AG08395 (cell line): ENCODE measurements at places on chromosomes 1 and 21.

GRCh38 chr21:16533692-16534407 lies 804.1 kb downstream of the USP25 start:
- no peak for DNase-seq

DNA sequence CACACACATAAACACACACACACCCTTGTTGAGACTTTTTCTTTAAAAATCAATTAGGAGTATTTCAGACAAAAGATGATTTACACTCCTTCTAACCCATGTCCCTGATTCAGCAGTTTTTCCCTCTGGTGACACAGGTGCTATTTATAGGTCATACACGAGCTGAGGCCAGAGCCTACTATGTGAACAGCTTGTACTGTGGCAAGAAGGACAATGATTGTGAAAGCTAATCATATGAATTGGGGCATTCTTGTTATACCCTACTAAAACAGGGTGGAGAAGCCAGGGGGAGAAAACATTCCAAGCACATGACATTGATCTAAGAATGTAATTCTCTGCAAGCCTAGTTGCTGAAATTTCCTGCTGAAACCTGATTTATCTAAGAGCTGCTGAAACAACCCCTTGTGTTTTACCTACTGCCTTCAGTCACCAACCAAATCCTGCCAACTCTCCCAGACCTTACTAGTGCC lies 60.3 kb downstream of the XCL1 start:
- DNase-seq, result peak; percentile 54

GRCh38 chr1:121483234-121483633 lies 298.5 kb downstream of the SRGAP2C start:
- DNase-seq, result no peak

DNA sequence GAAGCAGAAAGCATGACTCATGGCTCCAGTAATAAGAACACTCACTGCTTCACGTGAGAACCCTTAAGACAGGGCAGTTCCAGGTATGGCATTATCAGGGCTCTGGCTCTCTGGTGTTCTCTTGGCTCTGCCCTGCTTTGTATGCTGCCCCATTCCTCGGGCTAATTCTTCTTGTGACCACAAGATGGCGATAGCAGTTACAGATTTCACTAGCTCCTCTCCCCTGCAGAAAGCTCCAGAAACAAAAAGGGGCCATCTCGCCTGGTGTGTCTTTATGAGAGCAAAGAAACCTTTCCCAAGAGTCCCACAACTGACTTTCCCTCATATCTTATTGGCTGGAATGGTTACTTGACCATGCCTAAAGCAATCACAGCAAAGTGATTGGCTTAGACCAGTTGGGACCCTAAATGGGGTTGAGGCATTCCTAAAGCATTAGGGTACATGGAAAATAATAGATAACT lies 60.1 kb downstream of the F3 start:
- DNase-seq, result peak; percentile 81

GRCh38 chr1:175270361-175270760 lies 77.8 kb upstream of the KIAA0040 start:
- no peak for DNase-seq

DNA sequence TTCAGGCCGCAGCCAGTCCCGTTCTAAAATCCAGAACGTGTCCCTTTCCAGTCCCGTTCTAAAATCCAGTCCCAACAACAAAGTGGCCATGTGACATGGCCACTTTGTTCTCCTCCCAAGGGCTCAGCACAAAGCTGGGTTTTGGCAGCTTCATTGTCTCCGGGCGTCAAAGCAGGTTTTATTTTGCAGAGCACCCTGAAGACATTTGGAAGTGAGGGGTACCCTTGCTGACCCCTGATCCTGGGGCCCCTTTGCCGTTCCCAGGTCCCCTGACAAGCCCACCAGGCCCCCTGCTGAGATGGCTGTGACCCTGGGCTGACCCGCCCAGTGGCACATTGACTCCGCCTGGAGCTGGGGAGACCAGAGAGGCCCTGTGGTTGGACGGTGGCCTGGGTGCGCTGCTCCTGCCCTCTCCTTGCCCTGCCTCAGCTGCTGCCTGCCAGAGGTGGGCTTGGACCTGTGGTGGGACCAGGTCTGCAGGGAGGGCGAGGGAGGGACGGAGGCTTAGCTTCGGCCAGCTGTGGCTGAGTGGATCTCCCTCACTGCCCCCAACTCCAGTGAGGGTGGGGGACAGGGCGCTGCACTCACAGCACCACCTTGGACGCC lies 4.3 kb downstream of the PFKL start:
- DNase-seq, result no peak

DNA sequence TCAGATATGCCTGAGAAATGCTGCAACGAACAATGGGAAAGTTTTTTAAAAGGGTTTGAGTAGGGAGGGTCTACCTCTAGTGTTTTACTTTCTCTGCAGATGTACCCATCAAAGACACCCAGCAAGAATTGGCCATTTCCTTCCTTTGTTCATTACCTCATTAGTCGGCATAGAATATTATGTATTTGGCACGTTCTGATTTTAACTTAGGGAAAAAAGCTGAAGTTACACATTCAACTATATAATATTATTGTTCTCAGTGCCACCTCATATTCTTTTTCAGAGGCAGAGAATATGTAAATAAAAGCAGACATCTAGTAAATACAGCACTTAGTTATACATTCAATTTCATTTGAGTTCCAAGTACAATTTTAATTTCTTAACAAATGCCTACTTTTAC lies 83.7 kb upstream of the PPP2R5A start:
- DNase-seq, result no peak

- DNase-seq, result no peak
These were observed 71.9 kb upstream of the KLHDC7A start for GRCh38 chr1:18408656-18409370.

- peak; percentile 85 for DNase-seq
These were observed 2.2 kb downstream of the ZC3H12A start for GRCh38 chr1:37476460-37477197.

- no peak for DNase-seq
These were observed 89.9 kb downstream of the HMCN1 start for GRCh38 chr1:185824106-185824505.

DNA sequence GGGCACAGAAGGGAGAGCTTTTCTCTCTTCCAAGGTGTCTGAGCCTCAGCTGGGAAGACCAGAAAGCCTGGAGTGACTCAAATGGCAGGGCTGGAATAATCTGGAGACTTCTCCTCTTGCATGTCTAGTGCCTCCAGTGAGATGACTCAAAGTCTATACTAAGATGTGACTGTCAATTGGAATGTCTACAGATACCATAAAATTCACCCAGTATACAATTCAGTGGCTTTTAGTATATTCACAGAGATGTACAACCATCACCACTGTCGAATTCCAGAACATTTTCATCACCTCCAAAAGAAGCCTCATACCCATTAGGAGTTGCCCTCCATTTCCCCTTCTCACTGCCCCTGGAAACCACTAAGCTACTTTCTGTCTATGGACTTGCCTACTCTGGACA lies 47.9 kb upstream of the CNN3 start:
- peak; percentile 82 for DNase-seq

- DNase-seq, result no peak
These were observed 33.7 kb upstream of the KCNA2 start for GRCh38 chr1:110639724-110640386.

DNA sequence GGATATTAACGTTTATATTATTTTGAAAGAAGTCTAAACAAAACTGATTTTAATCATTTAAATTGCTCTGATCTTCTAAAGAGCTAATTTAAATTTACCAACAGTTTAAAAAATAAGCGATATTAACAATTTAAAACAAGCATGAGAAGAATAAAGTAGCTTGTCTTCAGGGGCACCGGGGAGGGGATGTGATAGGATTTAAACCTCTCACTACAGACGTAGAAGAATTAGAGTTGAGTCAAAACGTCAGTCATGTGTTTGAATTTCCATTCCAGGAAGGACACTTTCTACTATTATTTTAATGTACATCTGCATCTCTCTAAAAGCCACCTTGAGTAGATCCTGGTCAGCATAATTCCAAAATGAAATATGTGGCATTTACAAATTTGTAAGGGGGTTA lies 58.2 kb upstream of the TPTE start:
- DNase-seq, result no peak

DNA sequence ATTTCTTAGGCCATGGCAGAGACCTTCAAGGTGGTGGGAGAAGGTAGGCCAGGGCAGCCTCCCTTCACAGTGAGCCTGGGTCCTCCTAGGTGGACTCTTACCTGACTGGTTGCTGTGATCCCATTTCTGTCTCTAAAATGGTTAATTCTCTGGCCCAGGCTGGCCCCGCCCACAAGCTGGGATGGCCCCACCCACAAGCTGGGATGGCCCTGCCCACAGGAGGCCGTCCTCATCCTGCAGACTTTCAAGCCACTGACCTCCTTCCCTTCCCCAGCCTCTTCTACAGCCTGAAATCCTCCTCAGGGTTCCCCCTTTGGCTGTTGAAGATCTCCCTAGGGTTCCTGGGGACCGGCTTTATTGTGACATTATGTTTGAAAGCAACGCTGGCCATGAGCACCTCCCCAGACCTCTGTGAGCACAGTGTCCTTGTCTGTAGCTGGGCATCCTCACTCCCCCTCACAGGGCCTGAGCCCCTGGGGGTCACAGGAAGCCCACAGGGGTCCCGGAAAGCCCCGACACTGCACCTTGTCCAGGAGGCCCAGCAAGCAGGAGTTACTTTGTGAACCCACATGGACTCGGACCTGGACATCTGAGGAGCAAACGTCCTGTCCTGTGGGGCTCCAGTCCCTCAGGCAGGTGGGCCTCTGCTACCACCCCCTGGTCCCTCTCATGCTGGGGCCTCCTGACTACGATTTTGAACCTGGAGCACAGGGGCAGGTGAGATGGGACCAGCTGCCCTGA lies 621.7 kb downstream of the MATN1 start:
- DNase-seq, result peak; percentile 11

DNA sequence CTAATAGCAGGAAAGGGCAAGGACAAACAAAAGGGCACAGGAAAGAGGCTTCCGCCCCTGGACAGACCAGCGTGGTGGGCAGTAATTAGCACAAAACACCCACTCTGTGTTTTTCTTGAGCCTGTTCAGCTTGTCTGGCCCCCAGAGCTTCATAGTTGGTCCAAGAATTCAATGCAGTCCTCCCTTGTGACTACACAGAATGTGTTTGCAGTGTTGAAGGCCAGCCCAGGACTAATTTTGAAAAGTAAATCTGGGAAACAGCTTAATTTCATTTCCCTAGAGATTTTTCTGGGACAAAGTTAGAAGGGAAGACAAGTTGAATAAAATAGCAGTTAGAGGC lies 49.2 kb upstream of the LMO4 start:
- no peak for DNase-seq

GRCh38 chr1:200184196-200184595 lies 156.7 kb downstream of the NR5A2 start:
- peak; percentile 58 for DNase-seq

DNA sequence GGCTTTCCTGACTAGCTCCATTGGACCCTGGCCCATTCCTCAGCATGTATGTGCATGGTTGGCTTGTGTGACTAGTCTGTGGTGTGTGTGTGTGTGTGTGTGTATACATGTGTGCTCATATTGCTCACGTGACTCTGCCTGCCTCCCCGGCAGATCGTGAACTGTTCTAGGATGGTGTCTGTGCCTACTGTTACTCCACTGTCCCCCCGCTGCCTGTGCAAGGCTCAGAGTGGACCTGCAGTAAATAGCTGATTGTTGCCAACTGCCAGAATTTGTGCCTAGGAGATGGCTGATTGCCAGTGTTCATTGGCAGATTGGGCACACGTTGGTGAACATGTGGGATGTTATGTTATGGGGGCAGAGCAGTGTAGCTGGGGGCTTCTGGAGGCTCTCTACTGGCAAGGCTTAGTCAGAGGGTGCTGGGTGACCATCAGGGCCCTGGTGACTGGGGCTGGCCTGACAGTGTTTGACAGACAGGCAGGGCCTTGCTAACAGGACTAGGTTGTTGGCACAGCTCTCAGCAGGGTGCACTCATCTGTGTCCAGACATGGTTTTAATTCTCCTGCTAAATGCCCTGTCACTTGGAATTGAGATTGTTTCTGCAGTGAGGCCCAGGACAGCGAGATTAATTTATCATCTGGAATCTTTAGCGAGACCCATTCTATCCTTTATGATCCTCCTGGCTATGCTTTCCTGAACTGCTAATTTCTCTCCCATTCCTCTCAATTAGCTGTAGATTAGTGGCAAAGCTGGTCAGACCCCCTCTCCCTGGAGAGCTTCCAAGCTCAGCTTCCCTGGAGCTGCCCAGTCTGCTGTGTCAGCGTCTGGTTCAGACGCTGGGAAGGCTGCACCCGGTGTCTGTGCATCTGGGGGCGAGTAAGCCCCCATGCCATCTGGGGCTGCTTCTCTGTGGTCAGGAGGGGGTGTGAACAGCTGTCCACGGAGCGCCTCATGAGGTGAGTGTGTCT lies 20.8 kb downstream of the SLC6A17 start:
- no peak for DNase-seq

DNA sequence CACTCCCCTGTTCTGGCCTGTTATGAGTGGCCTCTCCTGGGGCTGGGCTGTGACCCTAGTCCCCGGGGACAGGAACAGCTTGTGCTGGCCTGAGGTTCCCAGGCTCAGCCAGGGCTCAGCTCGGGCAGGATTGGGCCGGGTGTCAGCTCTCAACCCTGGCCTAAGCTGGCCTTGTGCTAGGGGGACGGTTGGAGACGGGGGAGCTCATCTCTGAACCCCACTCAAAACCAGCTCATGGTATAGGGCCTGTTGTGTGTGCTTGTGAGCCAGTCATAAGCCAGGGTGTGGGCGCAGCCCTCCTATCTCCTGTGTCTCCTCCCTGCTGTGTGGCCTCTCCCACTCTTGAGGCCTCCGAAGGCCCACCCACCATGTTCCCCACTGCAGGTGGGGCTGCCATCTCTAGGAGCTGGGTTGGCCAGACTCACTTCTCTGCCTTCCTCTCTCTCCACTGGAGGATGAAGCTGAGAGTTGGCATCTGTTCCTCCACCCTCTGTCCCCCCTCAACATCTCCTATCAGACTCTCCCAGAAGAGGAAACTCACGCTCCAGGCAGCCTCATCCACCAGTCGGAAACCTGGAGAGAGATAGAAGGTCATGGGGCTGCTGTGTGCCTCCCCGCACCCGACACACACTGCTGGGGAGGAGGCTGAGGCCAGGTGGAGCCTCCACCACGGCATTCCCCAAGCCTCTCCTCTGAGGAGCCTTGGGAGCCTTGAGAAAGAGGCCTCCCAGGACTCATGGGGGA lies 1.4 kb downstream of the PEAR1 start:
- DNase-seq, result no peak

DNA sequence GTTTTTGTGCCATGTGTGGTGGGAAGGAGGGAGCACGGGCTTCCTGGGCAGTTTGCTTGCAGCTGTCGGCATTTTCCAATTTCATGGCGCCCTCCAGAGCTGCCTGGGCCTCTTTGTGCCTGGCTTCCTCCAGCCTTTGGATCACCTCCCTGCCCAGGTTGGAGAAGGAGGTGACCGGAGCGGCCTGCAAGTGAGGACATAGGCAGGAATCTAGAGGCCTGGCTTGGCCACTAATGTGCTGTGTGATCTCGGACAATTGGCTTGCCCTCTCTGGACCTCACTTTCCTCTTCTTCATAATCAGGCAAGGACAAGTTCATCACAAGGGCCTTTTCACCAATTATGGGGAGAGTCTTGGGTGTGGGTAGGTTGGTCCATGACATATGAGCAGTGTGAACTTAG lies 245.1 kb downstream of the MATN1 start:
- DNase-seq, result no peak

- DNase-seq, result no peak
These were observed 6.0 kb downstream of the PIK3CD start for GRCh38 chr1:9657521-9658032.
